Stimulated activated CD4-positive, alpha-beta T cell treated with anti-CD3 and anti-CD28 coated beads, Interleukin-12 subunit alpha, Interleukin-12 subunit beta, amount 100 ng/mL, for 24 hours (primary cell): ENCODE measurements at places on chromosomes 7 and 10.

- no peak for DNase-seq
Measured at GRCh38 chr10:75650648-75651047, 219.2 kb downstream of the LRMDA start.

- DNase-seq, result no peak
Measured at GRCh38 chr7:157708919-157709295, 372.1 kb downstream of the DNAJB6 start.

- DNase-seq, result no peak
Measured at GRCh38 chr10:131001438-131001837, 310.1 kb downstream of the TCERG1L start.

GRCh38 chr10:110841767-110842267 is 29.9 kb upstream of the PDCD4 start:
- no peak for DNase-seq

DNA sequence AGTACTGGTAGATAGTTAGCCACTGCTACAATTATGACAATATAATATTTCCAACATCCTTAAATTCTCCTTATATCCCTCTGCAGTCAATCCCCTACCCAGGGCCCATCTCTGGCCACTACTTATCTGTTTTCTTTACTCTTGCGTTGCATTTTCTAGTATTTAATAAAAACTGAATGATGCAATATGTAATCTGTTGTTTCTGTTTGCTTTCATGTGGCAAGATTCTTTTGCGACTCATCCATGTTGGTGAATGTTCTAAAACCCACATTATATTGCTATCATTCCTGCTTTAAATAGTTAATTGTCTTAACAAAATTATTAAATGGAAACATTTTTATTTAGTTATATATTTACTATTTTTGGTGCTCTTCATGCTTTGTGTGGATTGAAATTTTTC is 338.5 kb downstream of the MDFIC start:
- no peak for DNase-seq

DNA sequence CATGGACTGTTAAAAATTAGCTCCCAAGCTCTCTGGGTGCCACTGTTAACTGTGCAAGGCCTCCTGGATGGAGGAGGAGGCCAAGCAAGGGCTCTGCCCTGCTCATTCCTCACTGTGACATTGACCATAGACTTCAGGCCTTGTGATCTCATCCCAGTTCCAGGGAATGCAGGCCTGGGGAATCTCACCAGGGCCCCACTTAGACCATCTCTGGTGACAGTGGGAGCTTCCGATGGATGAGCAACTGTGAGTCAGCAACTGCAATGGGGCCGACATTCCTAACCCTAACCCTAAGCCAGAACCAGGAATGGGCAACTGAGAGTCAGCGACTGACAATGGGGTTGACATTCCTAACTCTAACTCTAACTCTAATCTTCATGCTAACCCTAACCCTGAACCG is 50.4 kb upstream of the MSMB start:
- DNase-seq, result no peak

DNA sequence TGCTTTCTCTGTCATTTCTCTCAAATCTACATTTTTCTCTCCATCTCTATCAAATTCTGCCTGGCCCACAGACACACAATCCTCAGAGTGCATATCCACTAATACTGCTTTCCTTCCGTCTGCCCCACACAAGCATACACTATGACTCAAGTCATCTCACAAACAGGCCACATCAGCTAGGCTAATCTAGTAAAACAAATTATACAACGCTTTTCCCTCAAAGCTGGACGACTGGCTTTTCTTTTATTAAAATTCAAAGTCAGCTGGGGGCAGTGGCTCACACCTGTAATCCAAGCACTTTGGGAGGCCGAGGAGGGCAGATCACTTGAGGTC is 161.1 kb downstream of the FAM107B start:
- no peak for DNase-seq

- no peak for DNase-seq
Measured at GRCh38 chr10:89615112-89615511, 29.9 kb downstream of the PANK1 start.

GRCh38 chr10:125081931-125082330 is 78.4 kb downstream of the CTBP2 start:
- DNase-seq, result no peak

GRCh38 chr7:29194594-29195427 is at the start of gene CHN2:
TSS of gene CHN2 (plus strand) at chr7:29194775.
- peak; percentile 14 for DNase-seq

DNA sequence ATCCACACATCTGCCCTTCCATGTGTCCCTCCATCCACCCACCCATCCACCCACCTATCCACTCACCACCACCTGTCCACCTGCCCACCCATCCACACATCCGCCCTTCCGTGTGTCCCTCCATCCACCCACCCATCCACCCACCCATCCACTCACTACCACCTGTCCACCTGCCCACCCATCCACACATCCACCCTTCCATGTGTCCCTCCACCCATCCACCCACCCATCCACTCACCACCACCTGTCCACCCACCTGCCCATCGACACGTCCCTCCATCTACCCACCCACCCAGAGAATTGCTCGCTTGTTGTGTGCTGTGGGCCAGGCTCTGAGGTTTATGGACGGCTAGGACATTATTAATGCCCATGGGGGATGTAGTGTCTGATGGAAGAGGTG is 500.2 kb downstream of the DNAJB6 start:
- DNase-seq, result no peak

GRCh38 chr10:4804465-4804864 is 21.5 kb upstream of the AKR1E2 start:
- DNase-seq, result no peak

- DNase-seq, result no peak
Measured at GRCh38 chr7:108486291-108486966, 30.2 kb upstream of the NRCAM start.

DNA sequence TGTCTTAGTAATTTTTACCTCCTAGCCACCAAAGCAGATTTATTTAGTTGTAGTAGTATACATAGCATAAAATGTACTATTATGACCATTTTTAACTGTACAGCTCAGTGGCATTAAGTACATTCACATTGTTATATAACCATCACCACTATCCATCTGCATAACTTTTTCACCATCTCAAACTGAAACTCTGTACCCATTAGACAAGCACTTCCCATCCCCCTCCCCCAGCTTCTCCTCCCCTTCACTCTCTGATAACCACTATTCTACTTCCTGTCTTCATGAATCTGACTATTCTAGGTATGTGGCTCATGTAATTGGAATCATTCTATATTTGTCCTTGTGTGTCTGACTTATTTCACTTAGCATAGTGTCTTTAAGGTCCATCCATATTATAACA is 71.9 kb downstream of the MRPL32 start:
- no peak for DNase-seq

GRCh38 chr7:144454256-144455039 is 51.0 kb upstream of the NOBOX start:
- DNase-seq, result no peak

GRCh38 chr10:112658900-112659638 is 212.1 kb downstream of the VTI1A start:
- DNase-seq, result no peak

- no peak for DNase-seq
Measured at GRCh38 chr7:115005953-115006352, 84.1 kb downstream of the MDFIC start.

- peak; percentile 33 for DNase-seq
Measured at GRCh38 chr7:44914992-44915607, 29.8 kb upstream of the PURB start.

DNA sequence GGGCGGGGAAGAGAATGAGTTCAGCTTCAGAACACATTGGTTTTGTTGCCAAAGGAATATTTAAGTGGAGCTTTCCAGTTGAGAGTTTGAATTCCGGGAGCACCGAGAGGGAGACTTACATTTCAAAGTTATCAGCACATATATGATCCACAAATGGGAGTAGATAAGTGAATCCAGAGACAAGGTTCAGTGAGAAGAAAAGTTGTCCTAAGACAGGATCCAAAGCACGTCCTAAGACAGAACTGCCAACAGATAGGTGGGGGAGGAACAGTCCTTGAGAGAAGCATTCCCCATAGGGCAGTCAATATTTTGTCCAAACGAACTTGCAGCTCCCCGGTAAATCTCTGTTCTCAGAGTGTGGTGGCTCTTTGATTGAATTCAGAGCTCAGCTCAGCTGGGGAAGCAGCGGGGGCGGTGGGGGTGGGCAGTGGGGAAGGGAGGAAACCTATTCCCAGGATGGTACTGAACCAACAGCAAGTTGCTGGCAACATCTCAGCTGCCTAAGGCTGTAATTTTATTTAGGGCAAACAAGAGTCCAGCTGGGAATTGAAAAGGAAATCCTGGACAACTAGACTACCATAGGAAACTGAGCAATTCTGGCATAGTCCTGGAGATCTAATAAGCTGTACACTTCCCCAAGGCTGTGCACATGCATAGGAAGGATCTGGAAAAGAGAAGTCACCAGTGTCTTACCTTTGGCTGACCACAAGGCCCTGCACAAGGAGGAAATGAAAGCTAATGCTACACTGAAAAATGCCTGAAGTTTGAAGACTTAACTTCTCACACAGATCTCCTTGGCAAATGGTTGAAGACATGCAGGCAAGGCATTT is 94.2 kb upstream of the CXCL12 start:
- DNase-seq, result no peak

- no peak for DNase-seq
Measured at GRCh38 chr10:47288236-47288635, 11.8 kb upstream of the GDF10 start.

DNA sequence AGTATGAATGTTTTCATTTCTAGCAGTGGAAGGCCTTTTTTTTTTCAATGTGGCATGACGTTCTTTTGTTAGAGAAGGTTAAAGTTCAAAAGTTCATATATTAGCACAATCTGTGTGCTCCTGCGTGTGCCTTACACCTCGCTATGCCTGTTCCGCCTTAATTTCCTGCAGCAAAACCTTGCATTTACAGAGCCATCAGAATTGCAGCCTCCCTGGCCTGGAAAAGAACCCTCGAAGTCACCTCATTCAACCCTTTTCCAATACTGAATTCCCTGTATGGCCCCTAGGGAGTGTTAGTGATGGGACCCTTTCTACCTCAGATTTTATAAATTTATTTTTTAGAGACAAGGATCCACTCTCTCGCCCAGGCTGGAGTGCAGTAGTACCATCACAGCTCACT is 103.5 kb upstream of the ZNF438 start:
- no peak for DNase-seq

GRCh38 chr10:76902949-76903348 is 734.7 kb downstream of the KCNMA1 start:
- no peak for DNase-seq

GRCh38 chr7:143979998-143980397 is 20.1 kb upstream of the OR6B1 start:
- no peak for DNase-seq

GRCh38 chr7:156865493-156865892 is 27.5 kb downstream of the LMBR1 start:
- no peak for DNase-seq

DNA sequence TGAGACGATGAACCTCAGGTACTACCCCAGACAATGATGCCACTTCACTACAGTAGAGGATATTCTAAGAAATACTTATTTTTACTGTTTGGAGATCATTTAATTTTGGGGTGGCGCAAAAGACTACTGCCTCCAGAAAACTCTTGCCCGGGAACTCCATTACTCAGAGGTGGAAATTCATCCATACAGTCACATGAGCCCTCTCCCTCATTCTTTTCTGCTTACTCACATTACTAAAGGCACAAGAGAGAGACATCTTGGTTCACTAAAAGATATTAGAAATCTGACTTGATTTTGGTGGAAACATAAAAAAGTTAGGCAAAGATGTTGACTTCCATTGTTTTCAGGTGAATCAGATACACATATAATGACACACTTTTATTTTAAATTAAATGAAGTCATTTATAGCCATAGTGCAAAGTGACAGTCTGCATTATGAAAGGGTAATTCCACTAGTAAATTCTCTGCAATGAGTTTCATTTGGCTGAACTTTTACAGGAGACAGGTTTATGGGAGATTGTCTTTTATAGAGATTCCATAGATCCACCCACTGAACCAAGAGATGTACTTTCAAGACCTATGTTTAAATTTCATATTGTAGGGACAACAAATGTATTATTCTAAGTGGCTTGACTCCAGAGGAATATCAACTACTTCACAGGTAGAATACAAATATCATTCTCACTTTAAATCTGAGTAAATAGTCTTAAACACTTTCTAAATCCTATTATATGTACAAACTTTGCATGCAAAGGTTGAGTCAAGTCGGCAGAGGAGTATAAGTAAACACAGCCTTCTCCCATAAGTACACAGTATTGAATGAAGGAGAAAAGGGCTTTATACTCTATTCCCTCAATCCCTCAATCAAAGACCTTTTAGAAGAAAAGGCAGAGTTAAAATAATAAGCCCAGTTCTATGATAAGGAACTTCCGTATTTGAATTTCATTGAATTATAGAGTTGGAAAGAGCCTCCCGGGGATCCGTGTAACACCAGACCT is 18.8 kb downstream of the NEBL start:
- no peak for DNase-seq

DNA sequence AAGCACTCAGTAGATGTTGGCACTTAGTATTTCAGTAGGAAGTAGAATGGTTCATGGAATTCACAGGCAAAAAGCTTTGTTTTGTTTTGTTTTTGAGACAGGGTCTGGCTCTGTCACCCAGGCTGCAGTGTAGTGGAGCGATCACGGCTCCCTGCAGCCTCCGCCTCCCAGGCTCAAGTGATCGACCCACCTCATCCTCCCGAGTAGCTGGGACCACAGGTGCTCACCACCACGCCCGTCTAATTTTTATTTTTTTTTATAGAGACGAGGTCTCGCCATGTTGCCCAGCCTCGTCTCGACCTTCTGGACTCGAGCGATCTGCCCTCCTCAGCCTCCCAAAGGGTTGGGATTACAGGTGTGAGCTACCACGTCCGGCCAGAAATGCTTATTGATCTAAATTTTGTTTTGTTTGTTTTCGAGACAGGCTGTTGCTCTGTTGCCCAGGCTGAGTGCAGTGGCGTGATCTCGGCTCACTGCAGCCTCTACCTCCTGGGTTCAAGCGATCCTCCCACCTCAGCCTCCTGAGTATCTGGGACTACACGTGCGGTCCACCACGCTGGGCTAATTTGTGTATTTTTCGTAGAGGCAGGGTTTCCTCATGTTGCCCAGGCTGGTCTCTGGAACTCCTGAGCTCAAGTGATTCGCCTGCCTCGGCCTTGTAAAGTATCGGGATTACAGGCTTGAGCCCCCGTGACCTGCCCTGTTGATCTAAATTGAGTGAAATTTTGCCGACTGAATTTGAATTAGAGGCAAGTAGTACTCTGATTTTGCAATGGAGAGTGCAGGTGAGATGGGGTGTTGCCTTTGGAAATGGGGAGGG is 1.7 kb downstream of the GLRX3 start:
- DNase-seq, result no peak

DNA sequence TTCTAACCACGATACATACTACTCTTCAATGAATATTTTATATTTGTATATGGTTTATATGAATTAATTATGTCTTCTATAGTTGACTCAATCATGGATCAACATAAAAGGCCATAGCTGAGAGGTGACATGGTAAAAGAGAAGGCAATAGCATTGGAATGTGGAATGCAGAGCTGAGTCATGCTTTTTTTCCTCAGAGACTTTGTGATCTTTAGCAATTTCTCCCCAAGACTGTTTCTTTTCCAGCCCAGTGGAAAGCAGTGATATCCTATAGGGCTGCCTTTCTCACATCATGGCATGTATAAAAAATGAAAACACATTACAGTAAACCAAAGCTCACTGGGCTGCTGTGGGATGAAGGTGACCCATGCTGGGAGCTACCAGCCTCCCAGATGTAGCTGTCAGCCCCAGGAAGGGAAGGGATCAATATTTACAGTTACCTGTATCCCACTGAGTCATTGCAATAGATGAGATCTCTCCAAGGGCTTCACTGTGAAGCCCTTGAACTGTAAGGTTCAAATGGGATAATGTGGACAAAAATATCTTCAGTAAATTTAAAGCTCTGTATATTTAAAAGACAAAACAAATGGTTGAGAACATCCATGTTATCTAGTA is 30.2 kb downstream of the SLC39A12 start:
- DNase-seq, result no peak

GRCh38 chr10:133258066-133258817 is 18.4 kb downstream of the ADAM8 start:
- no peak for DNase-seq
